ENCODE measurements at places on chromosomes 7 and 10. TPM values are rescaled to one million over a fixed set of nuclear protein-coding genes. Genes with fewer than 3 reads are reported as not detected.
A peak's percentile ranks its signal among the peaks of the same experiment; 100 is the strongest.

FEZF1 gene
- not detected for total RNA-seq

GRCh38 chr10:118101501-118101900 lies 54.8 kb upstream of the RAB11FIP2 start:
- H3K27me3 ChIP-seq, result no peaks in the 10 kb centered on the region
- H3K4me1 ChIP-seq, result no peaks in the 10 kb centered on the region
- H3K36me3 ChIP-seq, result no peaks in the 10 kb centered on the region
- H3K27ac ChIP-seq, result no peak overlapping the region

RHOBTB1 gene
- 13.1 TPM for total RNA-seq

GRCh38 chr7:117132321-117133120 lies 179.2 kb downstream of the ST7 start:
- H3K27ac ChIP-seq, result no peak overlapping the region
- no peak for DNase-seq

ZCCHC24 gene
- 15.6 TPM for total RNA-seq

DNA sequence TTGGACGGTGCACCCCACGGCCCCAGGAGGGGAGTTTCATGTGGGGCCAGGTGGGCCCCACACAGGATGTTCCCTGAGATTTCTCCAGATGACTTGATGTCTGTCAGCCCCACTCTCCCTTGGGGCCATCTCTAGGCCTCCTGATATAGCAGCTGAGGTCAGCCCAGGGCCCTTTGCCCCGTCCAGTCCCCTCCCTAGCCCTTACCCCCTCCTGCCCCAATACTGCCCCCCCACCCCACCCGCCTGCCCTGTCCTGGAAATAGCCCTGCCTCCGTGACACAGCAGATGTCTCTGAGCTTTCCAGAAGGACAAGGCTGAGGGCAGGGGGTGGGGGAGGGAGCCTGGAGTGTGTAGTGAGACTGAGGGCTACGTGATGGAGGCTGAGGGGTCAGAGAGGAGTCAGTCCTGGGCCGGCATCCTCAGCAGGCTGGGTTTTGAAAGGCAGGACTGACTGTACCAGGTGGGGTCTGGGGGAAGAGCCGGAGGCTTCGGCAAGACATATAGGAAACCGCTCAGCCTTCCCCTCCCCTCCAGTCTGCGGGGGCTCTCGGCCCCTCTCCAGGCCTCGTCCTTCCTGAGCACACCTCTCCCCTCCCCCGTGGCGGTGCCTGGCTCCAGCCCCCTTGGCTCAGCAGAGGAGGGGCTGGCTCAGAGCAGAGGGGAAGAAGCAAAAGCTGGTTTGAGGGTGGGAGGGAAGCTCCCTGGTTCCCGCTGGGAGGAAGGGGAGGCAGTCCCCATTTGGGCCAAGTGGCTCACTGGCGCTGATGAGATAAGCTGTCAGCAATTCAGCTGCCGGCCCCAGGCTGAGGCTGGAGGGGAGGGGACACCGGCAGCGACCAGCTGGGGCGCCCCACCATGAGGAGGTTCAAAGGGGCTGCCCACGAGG lies 2.0 kb downstream of the FLNC start:
- H3K36me3 ChIP-seq, result no peaks in the 10 kb centered on the region
- peak overlapping the region; percentile 78 for H3K27ac ChIP-seq
- peak overlapping the region; percentile 55 for H3K4me3 ChIP-seq
- H3K27me3 ChIP-seq, result peaks cover 50% of the 10 kb centered on the region
- DNase-seq, result no peak

MYOF gene
- total RNA-seq, result 57.2 TPM

DNA sequence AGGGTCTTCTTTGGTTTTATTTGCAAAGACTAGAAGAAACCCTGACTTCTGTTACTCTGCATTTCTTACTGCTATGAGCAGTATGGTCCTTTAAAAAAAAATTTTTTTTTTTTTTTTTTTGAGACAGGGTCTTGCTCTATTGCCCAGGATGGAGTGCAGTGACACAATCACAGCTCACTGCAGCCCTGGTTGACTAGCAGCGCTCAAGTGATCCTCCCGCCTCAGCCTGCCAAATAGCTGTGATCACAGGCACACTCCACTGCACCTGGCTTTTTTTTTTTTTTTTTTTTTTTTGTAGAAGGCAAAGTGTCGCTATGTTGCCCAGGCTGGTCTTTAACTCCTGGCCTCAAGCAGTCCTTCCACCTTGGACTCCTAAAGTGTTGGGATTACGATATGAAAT lies 17.4 kb downstream of the CNNM2 start:
- no peaks in the 10 kb centered on the region for H3K36me3 ChIP-seq
- no peaks in the 10 kb centered on the region for H3K27me3 ChIP-seq
- no peaks in the 10 kb centered on the region for H3K4me1 ChIP-seq
- H3K4me3 ChIP-seq, result no peak overlapping the region

DNA sequence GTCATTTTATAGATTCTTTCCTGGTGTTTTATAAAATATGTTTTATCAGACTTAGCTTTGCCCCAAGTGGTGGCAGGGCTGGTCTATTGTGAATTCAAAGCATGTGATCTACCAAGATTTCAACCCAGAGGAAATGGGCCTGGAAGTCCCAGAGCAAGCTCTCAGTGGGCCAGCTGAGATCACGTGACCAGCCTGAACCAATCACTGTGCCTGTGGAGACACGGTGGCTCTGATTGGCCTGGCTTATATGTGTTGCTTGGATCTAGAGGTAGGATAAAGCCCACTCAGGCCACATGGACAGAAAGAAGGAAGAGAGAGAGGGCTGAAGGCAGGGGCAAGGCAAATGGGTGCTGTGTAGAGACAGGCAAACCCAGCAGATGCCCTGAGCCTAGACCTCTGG lies 65.5 kb upstream of the GATA3 start:
- no peaks in the 10 kb centered on the region for H3K4me1 ChIP-seq
- H3K27ac ChIP-seq, result no peak overlapping the region
- no peaks in the 10 kb centered on the region for H3K36me3 ChIP-seq
- DNase-seq, result no peak

- H3K4me3 ChIP-seq, result no peak overlapping the region
- no peaks in the 10 kb centered on the region for H3K4me1 ChIP-seq
- no peak overlapping the region for H3K27ac ChIP-seq
- no peaks in the 10 kb centered on the region for H3K27me3 ChIP-seq
- DNase-seq, result peak; percentile 28
These were observed 46.1 kb upstream of the ZMIZ1 start for GRCh38 chr10:79022565-79023230.

DNA sequence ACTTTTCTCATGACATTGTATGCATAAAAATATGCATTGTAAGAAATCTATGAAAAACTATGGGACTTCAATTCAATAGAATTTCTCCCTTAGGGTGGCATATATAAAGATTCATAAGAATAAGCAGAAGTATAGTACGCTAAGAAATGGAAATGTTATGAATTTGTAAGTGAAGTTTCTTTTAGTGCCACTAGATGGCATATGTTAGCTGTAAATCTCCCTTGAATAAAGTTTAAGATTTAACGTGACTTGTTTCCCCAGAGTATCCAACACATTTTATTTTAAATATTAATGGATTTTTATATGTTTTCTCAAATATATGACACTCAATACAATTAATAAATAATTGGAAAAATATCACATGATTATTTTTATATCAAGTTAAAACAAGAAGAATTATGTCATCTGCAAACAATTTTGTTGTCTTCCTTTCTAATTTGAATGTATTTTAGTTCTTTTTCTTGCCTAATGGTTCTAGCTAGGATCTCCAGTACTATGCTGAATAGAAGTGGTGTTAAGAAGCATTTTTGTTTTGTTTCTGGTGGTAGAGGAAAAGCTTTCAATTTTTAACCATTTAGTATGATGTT lies 287.2 kb downstream of the HGF start:
- no peak for DNase-seq
- H3K27ac ChIP-seq, result no peak overlapping the region
- no peak overlapping the region for H3K4me3 ChIP-seq
- peaks cover 6% of the 10 kb centered on the region for H3K4me1 ChIP-seq
- H3K36me3 ChIP-seq, result no peaks in the 10 kb centered on the region

DNA sequence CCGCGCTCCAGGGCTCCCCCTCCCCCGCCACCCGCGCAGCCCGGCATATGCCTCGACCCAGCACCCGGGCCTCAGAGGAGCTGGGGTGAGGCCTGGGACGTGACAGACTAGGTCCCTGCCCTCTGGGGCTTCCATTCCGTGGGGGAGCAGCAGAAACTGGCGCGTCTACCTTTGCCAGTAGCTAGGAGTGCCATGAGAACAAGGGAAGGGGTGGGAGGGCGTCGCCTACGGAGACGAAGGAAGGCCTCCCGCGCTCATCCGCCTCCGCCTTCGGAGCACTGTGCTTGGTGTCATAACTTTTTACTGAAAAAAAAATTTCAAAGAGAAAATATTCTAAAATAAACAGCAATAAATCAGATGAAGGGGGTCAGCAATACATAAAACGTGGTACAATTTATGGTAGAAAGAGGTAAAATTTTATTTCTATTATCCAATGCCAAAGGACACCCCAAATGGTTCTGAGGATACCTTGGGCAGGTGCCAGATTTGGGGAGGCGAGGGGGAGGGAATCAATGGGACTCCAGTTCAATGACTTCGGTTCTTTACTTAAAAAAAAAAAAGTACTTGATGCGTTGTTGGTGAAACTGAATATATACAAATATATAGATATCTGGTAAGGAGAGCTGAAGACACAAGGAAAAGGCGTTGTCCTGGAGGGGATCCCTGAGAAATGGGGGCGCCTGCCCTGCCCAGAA lies 35.1 kb upstream of the GRID1 start:
- H3K36me3 ChIP-seq, result no peaks in the 10 kb centered on the region
- H3K27me3 ChIP-seq, result peaks cover 24% of the 10 kb centered on the region
- peak; percentile 28 for DNase-seq
- peak overlapping the region; percentile 80 for H3K27ac ChIP-seq
- H3K4me1 ChIP-seq, result peaks cover 23% of the 10 kb centered on the region
- peak overlapping the region; percentile 60 for H3K4me3 ChIP-seq

CLDN3 gene
- 672 TPM for total RNA-seq

- DNase-seq, result no peak
- H3K4me1 ChIP-seq, result no peaks in the 10 kb centered on the region
- H3K36me3 ChIP-seq, result no peaks in the 10 kb centered on the region
- H3K4me3 ChIP-seq, result no peak overlapping the region
- H3K27ac ChIP-seq, result no peak overlapping the region
These were observed 195.5 kb upstream of the PHYHIPL start for GRCh38 chr10:58980826-58981415.

GRCh38 chr10:66834802-66835201 lies 91.0 kb upstream of the LRRTM3 start:
- no peak overlapping the region for H3K4me3 ChIP-seq
- no peak overlapping the region for H3K27ac ChIP-seq
- DNase-seq, result no peak
- peaks cover 4% of the 10 kb centered on the region for H3K4me1 ChIP-seq
- H3K36me3 ChIP-seq, result no peaks in the 10 kb centered on the region
- no peaks in the 10 kb centered on the region for H3K27me3 ChIP-seq

RBP4 gene
- total RNA-seq, result 18.0 TPM

- DNase-seq, result no peak
- no peak overlapping the region for H3K27ac ChIP-seq
- H3K4me3 ChIP-seq, result no peak overlapping the region
- no peaks in the 10 kb centered on the region for H3K36me3 ChIP-seq
- H3K27me3 ChIP-seq, result no peaks in the 10 kb centered on the region
- H3K4me1 ChIP-seq, result no peaks in the 10 kb centered on the region
These were observed 60.5 kb downstream of the SUFU start for GRCh38 chr10:102564209-102564834.

GRCh38 chr7:139358541-139359365 lies 941 bp upstream of the LUC7L2 start:
- H3K27ac ChIP-seq, result peak overlapping the region; percentile 98
- DNase-seq, result peak; percentile 35
- H3K36me3 ChIP-seq, result no peaks in the 10 kb centered on the region

IDI2 gene
- not detected for total RNA-seq

PWWP2B gene
- total RNA-seq, result 129 TPM

TMEM176B gene
- 199 TPM for total RNA-seq

ACHE gene
- 11.7 TPM for total RNA-seq

KIN gene
- 10.8 TPM for total RNA-seq

GRCh38 chr7:84291756-84292155 lies 97.2 kb upstream of the SEMA3A start:
- H3K4me1 ChIP-seq, result no peaks in the 10 kb centered on the region
- no peaks in the 10 kb centered on the region for H3K27me3 ChIP-seq
- H3K27ac ChIP-seq, result no peak overlapping the region
- no peak overlapping the region for H3K4me3 ChIP-seq

DNA sequence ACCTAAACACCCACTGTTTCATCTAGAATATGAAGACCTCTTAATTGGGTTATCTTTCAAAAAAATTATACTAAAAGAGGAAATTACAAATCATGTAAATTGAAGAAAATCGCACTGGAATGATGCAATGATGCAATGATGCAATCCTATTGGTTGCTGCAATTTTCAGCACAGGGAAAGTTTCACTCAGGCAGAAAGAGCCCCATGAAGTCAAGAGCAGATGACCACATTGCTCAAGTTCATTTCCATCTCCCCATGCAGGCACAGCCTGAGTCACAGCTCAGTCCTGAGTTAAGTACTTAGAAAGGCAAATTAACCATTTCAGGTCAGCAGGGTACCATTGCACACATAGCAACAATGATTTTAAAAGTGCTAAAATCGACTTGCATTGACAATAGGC lies 180.3 kb upstream of the MYO3A start:
- no peaks in the 10 kb centered on the region for H3K27me3 ChIP-seq
- no peaks in the 10 kb centered on the region for H3K4me1 ChIP-seq
- no peak overlapping the region for H3K4me3 ChIP-seq
- H3K27ac ChIP-seq, result no peak overlapping the region
- no peaks in the 10 kb centered on the region for H3K36me3 ChIP-seq

DNA sequence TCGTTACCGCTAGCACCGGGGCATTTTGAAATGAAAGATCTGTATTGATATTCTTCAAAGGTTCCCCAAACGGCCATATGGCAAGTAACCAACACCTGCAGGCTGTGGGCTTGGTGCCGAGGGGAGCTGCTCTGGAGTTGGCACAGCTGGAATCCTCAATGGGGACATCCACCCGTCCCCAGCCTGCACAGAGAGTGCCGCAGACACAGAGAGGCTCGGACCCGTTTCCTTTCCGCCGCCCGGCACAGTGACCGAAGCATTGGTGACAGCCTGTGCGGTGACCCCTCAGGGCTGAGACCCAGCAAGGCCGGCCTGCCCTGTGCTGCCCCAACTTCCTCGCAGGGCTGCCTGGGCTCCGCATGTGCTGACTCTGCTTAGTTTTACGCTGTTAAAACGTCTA lies 4.5 kb downstream of the CFAP46 start:
- H3K27ac ChIP-seq, result no peak overlapping the region
- H3K4me1 ChIP-seq, result peaks cover 9% of the 10 kb centered on the region
- H3K4me3 ChIP-seq, result no peak overlapping the region
- H3K27me3 ChIP-seq, result peaks cover 36% of the 10 kb centered on the region

GRCh38 chr10:126405239-126405775 lies 17.0 kb upstream of the ADAM12 start:
- no peaks in the 10 kb centered on the region for H3K4me1 ChIP-seq
- DNase-seq, result no peak
- peaks cover 3% of the 10 kb centered on the region for H3K27me3 ChIP-seq
- no peak overlapping the region for H3K4me3 ChIP-seq

- peaks cover 10% of the 10 kb centered on the region for H3K4me1 ChIP-seq
- no peak for DNase-seq
- H3K4me3 ChIP-seq, result no peak overlapping the region
- no peaks in the 10 kb centered on the region for H3K27me3 ChIP-seq
- no peaks in the 10 kb centered on the region for H3K36me3 ChIP-seq
- H3K27ac ChIP-seq, result peak overlapping the region; percentile 17
These were observed 290.3 kb downstream of the TNS3 start for GRCh38 chr7:47291461-47292081.

GRCh38 chr10:84205049-84205852 lies 10.9 kb downstream of the CDHR1 start:
- H3K4me1 ChIP-seq, result peaks cover 14% of the 10 kb centered on the region
- H3K27me3 ChIP-seq, result no peaks in the 10 kb centered on the region
- no peak overlapping the region for H3K27ac ChIP-seq
- DNase-seq, result peak; percentile 81
- H3K4me3 ChIP-seq, result no peak overlapping the region
- no peaks in the 10 kb centered on the region for H3K36me3 ChIP-seq

OPN4 gene
- 1.5 TPM for total RNA-seq

Data from transverse colon (tissue), 4 donors.